ENCODE measurements at places on chromosomes 2 and 18.
A peak's percentile ranks its signal among the peaks of the same experiment; 100 is the strongest.

- DNase-seq, result no peak
These were observed 128.4 kb upstream of the MC4R start for GRCh38 chr18:60500960-60501359.

DNA sequence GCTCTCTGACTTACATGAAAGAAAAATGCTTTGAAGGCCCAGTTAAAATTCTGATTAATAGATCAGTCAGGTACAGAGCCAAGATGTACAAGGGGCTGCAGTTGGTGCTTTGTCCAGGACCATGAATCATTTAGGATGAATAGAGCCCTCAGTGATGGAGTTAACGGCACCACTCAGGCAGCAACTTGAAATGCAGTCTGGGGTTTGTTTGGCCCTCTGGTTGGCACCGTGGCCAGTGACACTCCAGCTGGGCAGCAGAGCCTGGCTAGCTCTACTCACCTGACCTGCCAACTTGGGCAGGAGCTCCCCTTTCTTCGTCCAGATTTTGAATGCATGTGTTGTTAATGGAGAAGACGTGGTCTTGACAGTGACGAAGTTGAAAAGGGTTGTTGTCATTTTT is 493.0 kb upstream of the ACVR2A start:
- DNase-seq, result no peak

- no peak for DNase-seq
These were observed 636.1 kb upstream of the SLC8A1 start for GRCh38 chr2:41087946-41088345.

- DNase-seq, result no peak
These were observed 48.8 kb downstream of the MCFD2 start for GRCh38 chr2:46866770-46867246.

DNA sequence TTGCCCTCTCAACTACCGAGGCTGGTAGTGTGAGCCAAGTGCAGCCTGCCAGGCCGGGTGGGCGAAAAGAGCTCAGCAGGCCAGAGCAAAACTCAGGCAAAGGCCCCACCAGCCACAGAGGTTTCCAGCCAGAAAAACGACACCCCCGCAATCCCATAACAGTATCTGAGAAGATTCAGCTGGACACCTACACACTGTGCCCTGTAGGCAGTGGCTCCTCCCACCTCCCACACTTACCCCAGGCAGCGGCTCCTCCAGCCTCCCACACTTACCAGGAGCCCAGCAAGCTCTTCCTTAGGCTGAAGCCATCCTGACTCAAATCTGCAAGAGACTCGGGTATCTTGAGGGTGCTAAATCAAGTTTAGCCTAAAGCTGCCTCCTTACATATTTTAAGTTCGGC is 15.6 kb upstream of the TMEM18 start:
- no peak for DNase-seq

- no peak for DNase-seq
These were observed 19.9 kb upstream of the RPL37A start for GRCh38 chr2:216478791-216479190.

DNA sequence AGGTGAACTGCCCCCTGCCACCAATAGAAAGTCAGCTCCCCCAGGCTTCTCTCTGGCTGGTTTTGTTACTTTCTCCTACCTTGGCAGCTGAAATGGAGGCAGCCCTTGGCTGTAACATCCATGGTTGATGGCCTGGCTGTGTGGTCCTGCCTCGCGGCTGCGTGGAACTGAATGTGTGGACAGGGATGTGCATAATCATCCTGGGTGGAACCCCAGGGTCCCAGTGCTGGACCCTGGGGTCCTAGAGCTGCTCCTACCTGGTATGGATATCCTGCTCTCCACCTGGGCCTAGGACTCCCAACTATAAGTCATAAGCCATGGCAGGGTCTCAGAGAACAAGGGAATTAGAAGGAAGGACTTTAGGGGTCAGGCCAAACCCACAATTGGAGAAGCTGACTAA is 93.5 kb downstream of the CAPN13 start:
- DNase-seq, result no peak

GRCh38 chr2:9703085-9703678 is 72.4 kb upstream of the YWHAQ start:
- peak; percentile 71 for DNase-seq

DNA sequence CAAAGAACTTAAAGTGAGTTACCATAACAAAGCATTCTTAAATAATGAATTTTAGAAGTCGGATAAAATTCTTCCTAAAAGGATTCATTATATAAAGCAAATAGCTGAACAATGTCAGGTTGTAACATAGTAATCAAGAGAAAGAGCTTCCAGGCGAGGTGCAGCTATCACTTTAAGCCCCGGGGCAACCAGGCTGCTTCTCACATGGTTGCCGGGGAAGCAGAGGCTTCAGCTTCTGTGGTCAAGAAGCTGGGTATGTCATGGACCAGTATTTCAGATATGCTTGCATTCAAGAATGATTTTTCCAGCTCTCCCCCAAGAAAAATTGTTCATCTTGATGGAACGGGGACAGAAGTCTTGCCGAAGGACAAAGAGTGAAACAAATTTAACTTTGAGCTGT is 23.6 kb upstream of the KYNU start:
- no peak for DNase-seq

Data from activated T-helper 1 cell treated with anti-CD3 and anti-CD28 coated beads, Interleukin-2, amount 50 U/mL, for 16 hours (primary cell).